ENCODE measurements at places on chromosomes 2 and 18.

DNA sequence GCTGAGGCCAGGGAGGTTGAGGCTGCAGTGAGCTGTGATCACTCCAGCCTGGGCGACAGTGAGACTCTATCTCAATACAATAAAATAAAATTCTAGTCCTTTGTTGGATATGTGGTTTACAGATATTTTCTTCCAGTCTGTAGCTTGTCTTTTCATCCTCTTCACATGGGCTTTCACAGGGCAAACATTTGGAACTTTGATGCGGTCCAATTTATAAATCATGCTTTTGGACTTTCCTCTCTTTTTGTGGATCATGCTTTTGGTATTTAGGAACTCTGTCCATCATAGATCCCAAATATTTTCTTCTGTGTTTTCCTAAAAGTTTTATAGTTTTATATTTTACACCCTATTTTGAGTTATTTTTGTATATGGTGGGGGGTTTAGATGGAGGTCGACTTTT, 14.9 kb downstream of the RAB10 start:
- DNase-seq: no peak

- no peak for DNase-seq
Observed at GRCh38 chr2:11777886-11778415, 31.5 kb downstream of the LPIN1 start.

- DNase-seq: no peak
Observed at GRCh38 chr2:160318218-160318617, 118.1 kb upstream of the ITGB6 start.

GRCh38 chr2:157468931-157469708, 25.2 kb upstream of the CYTIP start:
- DNase-seq: peak; percentile 83

DNA sequence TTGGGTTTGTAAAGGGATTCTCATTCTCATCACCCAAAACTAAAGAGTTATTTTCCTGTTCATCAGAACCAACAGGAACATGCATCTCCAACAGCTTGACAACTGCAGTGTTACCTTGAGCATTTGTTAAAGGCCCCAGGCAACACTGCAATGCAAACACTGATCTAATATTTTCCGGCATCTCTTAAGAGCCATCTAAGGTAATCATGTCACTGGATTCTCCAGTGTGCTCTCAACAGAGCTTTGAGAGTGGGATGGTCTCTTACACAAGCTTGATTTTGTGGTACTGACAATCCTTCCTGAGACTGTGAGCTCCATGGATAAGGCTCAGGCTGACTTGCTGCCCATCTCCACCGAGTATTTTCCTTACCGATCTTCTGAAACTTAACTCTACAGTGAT, 90.5 kb upstream of the ITGB6 start:
- no peak for DNase-seq

- DNase-seq: no peak
Observed at GRCh38 chr2:136051725-136052048, 66.3 kb upstream of the DARS1 start.

- peak; percentile 73 for DNase-seq
Observed at GRCh38 chr18:457521-458412, 42.7 kb downstream of the COLEC12 start.

GRCh38 chr2:28582595-28582994, 86.7 kb downstream of the PLB1 start:
- no peak for DNase-seq

DNA sequence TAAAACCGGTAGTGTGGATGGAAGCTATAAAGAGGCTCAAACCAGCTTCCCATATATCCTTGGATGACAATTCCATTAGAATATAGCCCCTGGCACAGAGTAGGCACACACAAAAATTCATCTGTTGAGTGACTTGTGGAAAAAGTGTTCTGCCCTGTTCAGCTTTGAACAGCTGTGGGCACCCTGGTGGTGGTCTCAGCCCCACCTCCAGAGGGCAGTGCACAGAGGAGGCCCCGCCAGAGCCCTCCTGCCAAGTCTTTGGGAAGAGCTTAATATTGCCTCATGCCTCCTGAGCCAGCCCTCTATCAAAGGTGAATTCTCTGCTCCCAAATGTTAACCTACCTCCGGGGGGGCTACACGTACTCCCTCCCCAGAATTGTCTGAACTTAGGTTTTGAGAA, 30.4 kb downstream of the EPAS1 start:
- no peak for DNase-seq

DNA sequence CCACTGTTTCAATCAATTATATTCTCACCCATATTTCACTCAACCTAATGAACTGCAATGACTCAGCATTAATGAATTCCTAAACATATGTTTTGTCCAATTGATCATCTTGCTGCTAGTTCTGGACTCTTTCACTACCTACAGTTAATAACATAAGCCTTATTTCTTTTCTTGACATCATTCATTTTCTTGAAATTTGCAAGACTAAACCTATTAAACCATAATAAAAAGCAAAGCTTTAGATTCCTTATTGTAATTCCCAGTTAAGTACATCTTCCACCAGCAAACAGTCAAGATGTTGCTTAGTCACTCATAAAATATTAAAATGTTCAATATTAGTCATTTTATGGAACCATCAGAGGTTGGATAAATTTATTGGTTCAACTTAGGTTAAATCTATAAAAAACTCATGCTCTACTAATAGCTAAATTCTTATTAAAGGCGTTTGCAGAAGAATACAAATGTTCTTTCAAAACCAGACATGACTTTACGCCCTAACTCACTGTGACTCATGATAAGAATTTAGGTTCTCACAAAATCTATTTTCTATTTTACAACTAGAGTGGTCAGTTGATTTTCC, 599.4 kb downstream of the RNF144A start:
- no peak for DNase-seq

DNA sequence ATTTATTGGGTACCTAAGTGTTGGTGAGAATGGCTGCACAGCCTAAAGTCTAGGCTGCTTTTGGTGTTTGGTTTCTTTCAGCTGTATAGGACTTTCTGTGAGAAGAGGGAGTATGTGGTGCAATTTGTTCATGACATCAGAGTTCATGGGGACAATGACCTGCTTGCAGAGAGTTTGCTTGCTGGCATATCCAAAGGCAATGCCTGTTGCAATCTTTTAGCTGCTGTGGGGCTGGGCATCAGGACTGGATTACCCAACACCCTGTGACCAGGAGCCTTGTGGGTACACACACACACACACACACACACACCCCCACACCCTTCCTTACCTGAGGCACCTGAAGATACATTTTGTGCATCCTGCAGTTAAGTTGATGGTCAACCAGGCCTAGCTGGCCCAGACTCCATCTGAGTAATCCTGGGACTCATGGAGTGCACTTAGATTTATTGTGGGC, 68.4 kb downstream of the LIPG start:
- DNase-seq: peak; percentile 14

- DNase-seq: no peak
Observed at GRCh38 chr2:95347681-95348608, 50.8 kb downstream of the KCNIP3 start.

DNA sequence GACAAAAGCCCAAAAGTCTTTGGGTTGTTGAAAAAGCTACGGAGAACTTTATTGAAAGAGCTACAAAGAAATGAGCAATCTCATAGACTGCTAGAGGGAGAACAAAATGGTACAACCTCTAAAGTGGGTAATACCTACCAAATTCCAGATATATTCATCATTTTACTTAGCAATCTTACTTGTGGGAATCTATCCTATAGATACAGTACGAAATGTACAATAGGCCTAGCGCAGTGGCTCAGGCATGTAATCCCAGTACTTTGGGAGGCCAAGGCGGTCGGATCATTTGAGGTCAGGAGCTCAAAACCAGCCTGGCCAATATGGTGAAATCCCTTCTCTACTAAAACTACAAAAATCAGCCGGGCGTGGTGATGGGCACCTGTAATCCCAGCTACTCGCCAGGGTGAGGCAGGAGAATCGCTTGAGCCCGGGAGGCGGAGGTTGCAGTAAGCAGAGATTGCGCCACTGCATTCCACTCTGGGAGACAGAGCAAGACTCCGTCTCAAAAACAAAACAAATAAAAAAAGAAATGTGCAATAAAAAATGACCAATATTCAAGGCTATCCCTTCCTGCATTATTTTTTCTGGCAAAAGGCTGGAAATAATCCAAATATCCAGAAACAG, 10.1 kb downstream of the EXOC6B start:
- DNase-seq: peak; percentile 20

DNA sequence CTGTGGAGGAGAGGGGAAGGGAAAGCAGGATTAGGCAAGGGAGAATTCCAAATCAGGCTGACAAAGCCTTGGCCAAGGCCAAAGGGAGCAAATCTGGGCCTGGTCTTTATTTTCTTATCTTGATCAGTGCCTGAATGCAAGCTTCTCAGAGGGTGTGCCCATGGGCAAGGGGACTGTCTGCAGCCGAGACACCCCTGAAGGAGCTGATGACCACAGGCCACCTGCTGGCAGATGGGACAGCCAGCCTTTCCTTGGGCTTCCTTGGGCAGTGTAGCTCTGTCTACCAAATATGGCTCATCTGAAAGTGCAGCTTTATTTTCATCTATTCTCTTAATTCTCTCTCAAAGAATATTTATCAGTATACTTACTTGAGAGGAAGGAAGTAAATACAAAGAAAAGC, 117.0 kb downstream of the PKP4 start:
- no peak for DNase-seq

GRCh38 chr2:108949316-108950239, 39.4 kb downstream of the EDAR start:
- peak; percentile 48 for DNase-seq

GRCh38 chr18:54561706-54562267, 29.3 kb upstream of the DYNAP start:
- DNase-seq: no peak

DNA sequence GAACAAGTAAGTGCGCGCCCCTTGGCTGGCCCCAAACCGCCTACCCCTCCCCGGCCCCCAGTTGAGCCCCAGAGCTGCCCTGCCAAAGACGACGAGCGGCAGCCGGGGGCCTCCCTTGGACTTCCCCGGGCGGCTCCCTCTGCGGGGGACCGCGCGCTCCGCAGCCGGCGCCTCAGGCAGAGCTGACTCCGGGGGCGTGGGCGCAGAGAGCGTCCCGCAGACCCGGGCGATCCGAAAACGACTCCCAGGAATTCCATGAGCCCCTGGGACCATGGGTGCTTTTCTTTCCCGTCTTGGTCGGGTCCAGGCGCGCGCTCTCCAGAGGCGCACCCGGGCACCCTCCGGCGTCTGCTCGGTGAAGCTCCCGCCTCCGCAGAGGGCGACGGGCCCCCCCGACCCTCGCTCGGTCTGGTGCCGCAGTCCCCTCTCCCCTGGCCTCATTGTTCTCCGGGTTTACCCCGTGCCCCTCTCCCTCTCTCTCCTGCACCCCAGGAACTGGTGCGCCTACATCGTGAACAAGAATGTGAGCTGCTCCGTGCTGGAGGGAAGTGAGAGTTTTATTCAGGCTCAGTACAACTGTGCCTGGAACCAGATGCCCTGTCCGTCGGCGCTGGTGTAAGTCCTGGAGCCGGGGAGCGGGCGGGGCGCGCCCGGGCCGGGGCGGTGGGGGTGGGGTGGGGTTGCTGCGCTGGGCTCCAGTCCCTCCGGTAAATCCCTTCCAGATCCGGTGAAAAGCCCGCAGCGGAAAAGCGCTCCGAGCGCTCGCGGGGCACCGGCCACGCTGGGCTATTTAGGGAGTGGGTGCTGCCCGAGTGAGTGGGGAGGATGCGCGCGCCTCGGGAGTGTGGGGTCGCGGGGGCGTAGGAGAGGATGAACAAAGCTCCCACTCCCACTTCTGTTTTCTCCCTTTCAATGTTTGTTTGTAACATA, 776 bp downstream of the EMILIN2 start:
- DNase-seq: peak; percentile 67

DNA sequence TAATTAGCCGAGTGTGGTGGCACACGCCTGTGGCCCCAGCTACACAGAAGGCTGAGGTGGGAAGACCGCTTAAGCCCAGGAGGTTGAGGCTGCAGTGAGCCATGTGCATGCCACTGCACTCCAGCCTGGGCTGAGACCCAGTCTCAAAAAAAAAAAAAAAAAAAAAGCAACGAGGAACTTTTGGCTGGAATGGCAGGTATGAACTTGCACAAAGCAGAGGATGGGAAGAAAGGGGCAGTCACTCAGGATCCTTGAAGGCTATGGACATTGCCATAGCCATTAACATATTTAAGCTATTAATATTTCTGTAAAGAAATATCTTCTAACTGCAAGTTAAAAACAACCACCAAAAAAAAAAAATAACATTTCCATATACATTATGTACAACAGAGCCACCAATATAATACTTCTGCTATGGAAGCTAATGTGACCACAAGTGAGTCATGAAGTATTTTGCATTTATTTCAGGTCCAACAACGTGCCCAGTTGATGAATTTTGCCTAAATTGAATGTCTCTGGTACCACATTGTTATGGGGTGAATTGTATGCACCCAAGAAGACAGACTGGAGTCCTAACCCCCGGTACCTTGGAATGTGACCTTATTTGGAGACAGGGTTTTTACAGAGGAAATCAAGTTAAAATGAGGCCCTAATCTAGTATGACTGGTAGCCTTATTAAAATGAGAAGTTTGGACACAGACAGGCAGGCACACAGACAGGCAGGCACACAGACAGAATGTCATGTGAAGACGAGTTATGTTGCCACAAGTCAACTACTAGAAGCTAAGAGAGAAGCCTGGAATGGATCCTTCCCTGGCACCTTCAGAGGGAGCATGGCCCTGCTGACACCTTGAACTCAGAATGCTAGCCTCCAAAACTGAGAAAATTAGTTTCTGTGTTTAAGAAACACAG, 102.8 kb downstream of the RBMS1 start:
- DNase-seq: peak; percentile 61

GRCh38 chr2:215787565-215788178, 225.7 kb downstream of the MREG start:
- no peak for DNase-seq

DNA sequence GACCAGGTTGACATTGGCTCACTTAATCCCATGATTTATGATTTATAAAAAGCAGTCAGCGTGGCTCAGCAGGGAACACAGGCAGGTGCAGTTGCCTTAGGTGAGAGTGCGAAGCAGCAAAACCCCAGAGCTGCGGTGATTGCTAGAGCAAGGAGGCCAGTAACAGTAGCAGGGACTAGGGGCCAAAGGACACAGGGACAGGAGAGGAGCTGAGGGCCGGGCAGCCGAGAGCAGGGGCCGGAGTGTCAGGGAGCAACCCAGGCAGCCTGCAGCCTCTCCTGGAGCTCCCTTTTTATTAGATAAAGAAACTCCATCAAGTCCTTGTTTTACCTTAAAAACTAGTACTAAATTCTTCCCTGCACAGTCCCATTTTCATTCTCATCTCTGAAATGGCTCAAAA, 4.3 kb downstream of the MC2R start:
- no peak for DNase-seq

- no peak for DNase-seq
Observed at GRCh38 chr2:3097804-3098203, 279.8 kb downstream of the EIPR1 start.
